A172 (cell line): ENCODE measurements at places on chromosomes 16 and 17. TPM values are rescaled to one million over a fixed set of nuclear protein-coding genes. Genes with fewer than 3 reads are reported as not detected.
A peak's percentile ranks its signal among the peaks of the same experiment; 100 is the strongest.

The MYL4 gene
- total RNA-seq, result not detected in 2 replicates

The CDT1 gene
- total RNA-seq, result 29.3 and 39.2 TPM in 2 replicates

The MAPT gene
- total RNA-seq, result 3.1 and 4.6 TPM in 2 replicates

DNA sequence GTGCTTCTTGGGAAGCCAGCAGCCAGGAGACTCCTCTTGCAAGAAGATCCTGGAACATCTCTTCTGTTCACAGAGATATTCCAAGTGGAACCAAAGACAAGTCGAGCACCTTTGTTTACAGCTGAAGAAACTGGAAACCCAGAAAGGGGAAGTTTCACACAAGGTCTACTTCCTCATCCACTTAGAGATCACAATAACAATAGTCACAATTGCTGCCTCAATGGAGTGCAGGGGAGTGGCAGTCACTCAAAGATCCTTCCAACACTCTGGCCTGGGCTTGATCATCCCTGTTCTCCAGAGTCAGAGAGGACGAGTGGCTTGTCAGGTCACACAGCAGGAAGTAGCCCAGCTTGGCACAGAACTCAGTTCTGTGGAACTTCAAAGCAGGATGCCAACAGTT lies 46.9 kb upstream of the SIAH1 start:
- no peak for DNase-seq

- peak; percentile 39 for DNase-seq
Measured at GRCh38 chr17:55527540-55528118, 16.4 kb upstream of the SMIM36 start.
